ENCODE measurements at places on chromosomes 3 and 15. TPM values are rescaled to one million over a fixed set of nuclear protein-coding genes. Genes with fewer than 3 reads are reported as not detected.

The FSIP1 gene
- 1.2 TPM for total RNA-seq

The A4GNT gene
- not detected for total RNA-seq

DNA sequence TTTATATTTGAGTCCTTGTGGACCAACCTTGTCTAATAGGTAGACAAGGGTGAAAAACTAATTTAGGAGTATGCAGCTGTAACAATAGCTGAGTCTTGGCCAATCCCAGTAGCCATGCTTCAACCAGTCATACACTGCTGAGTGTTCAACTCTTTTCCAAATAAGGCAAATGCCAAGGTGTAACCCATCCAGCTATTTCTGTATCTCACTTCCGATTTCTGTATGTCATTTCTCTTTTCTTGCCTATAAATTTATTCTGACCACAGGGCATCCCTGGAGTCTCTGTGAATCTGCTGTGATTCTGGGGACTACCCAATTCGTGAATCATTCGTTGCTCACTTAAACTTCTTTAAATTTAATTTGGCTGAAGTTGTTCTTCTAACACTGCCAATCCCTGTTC, 93.2 kb downstream of the MAGI1 start:
- no peak for DNase-seq

GRCh38 chr3:67048715-67049074, 50.6 kb downstream of the KBTBD8 start:
- DNase-seq, result no peak

DNA sequence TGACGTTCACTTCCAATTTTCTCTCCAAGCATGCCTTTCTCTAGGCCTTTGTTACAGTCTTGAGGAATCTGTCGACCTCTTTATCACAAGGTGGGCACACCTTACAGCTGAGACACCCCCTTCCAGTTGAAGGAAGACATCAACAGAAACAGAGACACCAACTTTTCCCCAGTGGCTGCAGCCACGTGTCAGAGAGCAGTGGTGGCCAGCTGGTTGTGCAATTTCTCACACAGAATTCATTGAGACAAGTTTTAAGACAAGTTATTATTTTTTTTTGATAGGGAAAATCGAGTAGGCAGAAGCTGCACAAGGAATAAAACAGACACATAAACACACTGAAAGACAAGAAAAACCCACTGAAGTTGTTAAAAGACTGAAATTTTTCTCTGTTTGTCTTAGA, 436.7 kb upstream of the MDFIC2 start:
- DNase-seq, result no peak

DNA sequence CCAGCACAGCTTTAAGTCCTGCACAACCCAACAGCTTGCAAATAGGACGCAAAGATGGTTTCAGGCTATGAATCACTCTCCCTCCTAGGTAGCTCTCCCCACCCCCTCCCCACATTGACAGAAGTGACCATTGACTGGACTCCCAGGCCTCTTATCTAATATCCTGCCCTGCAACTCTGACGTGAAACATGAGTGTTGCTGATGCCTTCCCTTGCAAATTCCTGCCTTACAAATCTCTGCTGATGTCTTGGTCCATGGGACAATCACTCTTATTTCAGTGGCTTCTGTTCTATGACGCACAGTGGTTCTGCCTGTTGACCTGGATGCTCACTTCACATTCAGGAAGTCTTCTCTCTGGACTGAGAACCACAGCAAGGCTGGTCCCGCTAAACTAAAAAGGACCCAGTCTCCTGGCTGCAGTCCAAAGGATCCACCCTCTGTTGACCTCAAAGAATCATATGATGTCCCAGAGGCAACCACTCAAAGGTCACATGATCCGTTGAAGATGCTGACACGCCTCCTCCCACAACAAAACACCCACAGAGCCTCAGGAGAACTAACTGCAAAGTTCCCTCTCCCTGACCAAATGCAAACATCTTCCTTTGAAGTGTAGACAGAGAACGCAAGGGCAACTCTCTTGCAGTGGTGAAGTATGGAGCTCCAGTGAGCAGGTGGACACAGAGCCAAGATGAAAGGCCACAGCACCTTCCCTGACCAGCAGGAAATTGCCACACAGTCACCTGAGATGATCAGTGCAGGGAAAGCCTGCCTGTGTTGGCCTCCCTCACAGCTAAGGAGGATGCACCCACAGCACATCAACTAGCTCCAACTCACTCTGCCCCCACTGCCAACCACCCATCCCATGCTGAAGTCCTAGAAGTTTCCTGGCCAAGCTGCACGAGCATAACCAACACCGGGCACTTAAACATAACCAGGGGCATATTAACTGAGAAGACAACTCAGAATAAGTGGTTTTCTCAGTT, 112.3 kb downstream of the ADAMTS17 start:
- DNase-seq, result no peak

GRCh38 chr3:187165144-187165543, 25.8 kb upstream of the RPL39L start:
- no peak for DNase-seq

GRCh38 chr3:177828208-177828565, 630.9 kb upstream of the TBL1XR1 start:
- no peak for DNase-seq

DNA sequence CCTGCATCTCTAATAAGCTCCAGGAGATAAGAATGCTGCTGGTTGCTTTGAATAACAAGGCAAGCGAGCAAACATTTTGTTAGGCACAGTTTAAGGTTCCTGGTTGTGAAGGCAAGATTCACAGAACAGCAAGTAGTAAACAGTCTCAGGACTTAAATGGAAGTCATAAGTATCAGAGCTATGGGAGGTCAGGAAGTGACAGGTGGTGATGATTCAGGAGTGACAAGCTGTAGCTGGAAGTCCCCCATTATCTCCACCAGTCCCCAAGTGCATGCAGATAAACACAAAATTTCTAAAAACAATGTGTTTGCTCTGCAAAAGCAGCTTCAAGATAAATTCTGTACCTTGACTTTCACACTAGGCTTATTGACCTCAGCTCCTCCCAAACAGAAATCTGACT, 3.3 kb downstream of the FETUB start:
- DNase-seq, result no peak

DNA sequence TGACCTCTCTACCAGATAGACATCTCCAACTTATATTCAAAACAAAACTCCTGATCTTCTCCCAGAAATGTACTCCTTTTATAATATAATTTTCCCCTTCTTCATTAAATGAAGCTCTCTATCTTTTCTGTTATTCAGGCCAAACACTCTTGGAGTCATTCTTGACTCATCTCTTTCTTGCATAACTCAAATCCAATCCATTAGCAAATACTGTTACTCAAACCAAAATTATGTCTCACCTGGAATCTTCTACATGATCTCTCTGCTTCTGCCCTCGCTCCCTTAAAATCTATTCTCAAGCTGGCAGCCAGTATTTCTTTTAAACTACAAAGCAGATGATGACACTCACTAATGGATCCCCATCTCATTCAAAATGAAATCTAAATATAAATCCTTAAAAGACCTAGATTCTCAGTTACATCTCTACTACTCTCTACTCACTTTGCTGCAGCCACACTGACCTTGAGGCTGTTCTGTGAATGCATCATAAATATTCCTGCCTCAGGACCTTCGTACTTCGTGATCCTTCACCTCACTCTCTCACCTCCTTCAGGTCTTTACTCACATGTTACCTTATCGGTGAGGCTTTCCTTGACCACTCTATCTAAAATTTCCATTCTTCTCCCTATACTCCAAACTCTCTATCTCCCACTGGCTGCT, 160.9 kb downstream of the TBC1D5 start:
- no peak for DNase-seq

GRCh38 chr3:40615918-40616819, 91.4 kb downstream of the ZNF621 start:
- no peak for DNase-seq

DNA sequence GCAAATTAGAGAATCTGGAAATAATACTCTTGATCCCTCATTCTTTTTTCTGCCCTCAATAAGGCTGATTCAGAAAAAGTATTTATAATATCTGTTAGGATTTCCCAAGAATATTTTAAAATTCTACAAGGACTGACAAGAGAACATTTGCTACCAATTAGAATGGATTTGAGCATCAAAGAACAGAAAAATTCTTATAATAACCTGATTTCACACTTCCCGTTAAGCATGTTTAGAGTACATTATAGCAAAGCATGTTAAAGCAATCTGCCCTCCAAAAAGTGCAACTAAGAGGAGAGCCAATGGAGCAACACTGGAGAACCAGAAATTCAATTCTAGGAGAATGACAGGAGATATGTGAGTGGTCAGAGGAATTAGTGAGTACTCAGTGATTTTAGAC, 57.2 kb downstream of the THBS1 start:
- DNase-seq, result no peak

DNA sequence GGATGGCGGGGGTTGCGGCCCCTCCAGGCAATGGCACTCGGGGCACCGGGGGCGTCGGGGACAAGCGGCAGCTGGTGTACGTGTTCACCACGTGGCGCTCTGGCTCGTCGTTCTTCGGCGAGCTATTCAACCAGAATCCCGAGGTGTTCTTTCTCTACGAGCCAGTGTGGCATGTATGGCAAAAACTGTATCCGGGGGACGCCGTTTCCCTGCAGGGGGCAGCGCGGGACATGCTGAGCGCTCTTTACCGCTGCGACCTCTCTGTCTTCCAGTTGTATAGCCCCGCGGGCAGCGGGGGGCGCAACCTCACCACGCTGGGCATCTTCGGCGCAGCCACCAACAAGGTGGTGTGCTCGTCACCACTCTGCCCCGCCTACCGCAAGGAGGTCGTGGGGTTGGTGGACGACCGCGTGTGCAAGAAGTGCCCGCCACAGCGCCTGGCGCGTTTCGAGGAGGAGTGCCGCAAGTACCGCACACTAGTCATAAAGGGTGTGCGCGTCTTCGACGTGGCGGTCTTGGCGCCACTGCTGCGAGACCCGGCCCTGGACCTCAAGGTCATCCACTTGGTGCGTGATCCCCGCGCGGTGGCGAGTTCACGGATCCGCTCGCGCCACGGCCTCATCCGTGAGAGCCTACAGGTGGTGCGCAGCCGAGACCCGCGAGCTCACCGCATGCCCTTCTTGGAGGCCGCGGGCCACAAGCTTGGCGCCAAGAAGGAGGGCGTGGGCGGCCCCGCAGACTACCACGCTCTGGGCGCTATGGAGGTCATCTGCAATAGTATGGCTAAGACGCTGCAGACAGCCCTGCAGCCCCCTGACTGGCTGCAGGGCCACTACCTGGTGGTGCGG, 1.9 kb downstream of the CHST2 start:
- no peak for DNase-seq

DNA sequence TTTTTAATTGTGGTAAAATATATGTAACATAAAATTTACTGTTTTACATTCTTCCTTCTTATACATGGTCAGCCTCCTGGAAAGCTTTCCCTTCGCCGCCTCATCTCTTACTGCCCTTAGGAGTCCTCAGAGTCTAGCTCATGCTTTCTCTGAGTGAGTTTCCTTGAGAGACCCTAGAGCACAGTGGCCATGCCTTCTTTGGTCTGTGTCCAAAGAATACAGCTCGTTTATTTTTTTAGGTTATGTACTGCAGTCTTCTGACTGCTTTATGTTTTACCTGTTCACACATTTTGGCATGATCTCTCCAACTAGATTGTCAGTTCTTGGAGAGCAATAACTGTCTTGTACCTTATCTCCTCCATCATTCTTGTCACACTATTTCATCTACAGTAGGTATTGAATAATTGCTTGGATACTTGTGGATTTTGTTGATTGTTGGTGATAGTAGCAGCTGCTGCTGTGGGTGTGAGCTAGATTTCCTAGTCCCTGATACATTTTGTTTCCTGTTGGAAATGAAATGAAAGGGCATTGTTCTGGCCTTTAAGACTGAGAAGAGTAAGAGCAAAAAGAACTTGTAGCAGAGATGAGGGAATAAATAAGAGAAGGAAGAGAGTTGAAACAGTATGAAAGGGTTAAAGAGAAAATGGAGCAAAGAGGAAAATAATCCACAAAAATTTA, 10.9 kb downstream of the ARIH2 start:
- no peak for DNase-seq

- no peak for DNase-seq
These were observed 46.4 kb downstream of the FAM81A start for GRCh38 chr15:59484399-59484798.
